SJSA1 (cell line): ENCODE measurements at places on chromosomes 4 and X.

DNA sequence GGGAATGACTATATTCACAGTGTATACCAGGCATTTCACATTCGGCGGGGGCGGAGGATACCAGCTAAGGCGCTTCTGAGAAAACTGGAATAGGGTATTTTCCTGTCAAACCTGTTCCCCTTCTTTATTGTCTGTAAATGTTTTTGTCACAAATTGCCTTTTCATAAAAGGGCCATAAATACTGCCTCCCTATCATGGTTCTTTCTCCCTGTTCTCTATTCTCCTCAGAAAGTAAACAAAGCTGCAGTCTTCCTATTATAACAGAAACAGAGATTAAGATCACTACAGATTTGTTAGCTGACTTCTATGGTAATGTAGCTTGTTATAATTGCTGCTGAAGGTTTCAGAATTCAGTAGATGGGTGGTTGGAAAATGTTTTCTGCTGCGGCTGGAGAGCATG is 32.2 kb downstream of the MID2 start:
- no peak for DNase-seq

GRCh38 chr4:177952723-177953122 is 510.5 kb upstream of the AGA start:
- DNase-seq: no peak

DNA sequence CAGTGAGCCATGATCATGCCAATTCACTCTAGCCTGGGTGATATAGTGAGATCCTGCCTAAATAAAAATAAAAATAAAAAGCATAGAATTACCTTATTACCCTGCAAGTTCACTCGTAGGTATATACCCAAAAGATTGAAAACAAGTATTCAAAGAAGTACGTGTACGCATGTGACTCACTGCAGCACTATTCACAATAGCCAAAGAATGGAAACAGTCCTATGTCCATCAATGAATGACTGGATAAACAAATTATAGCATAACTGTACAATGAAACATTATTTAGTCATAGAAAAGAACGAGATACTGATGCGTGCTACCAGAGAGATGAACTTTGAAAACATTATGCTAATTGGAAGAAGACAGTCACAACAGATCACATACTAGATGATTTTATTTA is 204.6 kb upstream of the DIAPH2 start:
- DNase-seq: peak; percentile 12

- DNase-seq: no peak
Observed at GRCh38 chr4:128450326-128451120, 162.9 kb upstream of the PGRMC2 start.

GRCh38 chr4:32010221-32010620 is 1290.1 kb downstream of the PCDH7 start:
- DNase-seq: no peak

DNA sequence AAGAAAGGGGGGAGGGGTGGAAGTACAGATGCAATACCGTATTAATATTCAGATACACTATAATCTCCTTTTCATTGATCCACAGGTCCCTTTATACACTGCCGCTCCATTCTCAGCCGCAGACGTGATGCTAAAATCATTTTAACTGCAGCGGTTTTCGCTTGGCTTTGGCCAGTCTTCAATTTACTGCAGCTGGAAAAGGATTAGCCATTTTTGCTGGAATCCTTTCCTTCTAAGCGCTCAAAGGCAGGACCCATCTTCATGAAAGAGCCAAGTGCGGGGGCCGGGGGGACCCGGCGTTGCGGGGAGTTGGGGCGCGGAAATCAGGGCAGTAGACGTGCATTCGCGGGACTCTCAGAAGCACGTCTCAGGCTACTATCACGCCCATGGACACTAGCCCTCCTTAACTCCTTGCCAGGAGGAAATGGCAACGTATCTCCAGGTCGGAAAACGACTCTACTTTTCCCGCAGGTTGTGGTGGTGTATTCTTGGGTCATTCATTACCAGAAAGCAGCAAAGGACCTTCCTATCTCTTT is 1.7 kb upstream of the PCDH10 start:
- no peak for DNase-seq

GRCh38 chr4:184322328-184323025 is 104.8 kb upstream of the ENPP6 start:
- DNase-seq: no peak
